ENCODE measurements at places on chromosomes 2 and 18. TPM values are rescaled to one million over a fixed set of nuclear protein-coding genes. Genes with fewer than 3 reads are reported as not detected.

GRB14 gene
- 2.4 TPM for total RNA-seq

DSG1 gene
- not detected for total RNA-seq

GPR75 gene
- 1.2 TPM for total RNA-seq

SLC19A3 gene
- 0.56 TPM for total RNA-seq

CXCR1 gene
- total RNA-seq: not detected

DNA sequence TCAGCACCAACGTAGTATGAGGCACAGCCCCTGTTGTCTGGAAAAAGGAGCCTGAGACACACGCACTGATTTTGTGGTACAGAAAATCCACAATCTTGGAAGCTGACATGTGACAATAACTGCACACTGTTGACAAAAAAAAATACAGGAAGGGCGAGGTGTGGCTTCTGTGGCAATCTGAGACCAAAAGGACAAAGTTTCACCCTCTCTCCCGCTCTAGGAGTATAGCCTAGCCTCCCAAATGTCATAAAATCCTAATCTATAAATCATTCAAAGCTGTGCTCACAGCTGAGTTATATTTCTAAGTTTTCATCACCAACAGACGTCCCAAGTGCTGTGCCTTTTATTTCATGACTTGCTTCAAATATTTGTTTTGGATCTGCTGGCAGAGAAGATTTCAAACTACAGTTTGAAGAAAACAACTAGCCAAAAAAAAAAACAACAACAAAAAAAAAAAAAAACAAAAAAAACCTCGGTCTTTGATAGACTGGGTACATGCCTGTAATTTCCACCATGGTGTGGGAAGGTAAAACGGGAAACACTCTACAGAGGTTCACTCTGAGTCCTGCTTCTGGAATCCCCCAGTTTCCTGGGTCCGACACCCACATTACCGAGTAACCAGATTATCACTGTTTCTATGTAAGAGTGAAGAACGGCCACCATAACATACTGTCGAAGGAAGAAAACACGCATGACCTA lies 61.0 kb downstream of the C2orf76 start:
- DNase-seq: no peak
- H3K4me1 ChIP-seq: peaks cover 4% of the 10 kb centered on the region
- H3K27me3 ChIP-seq: no peaks in the 10 kb centered on the region
- no peak overlapping the region for H3K4me3 ChIP-seq

GRCh38 chr2:73268830-73269685 lies 15.2 kb downstream of the FBXO41 start:
- peaks cover 5% of the 10 kb centered on the region for H3K4me1 ChIP-seq
- H3K27me3 ChIP-seq: peaks cover 42% of the 10 kb centered on the region
- H3K4me3 ChIP-seq: no peak overlapping the region
- peaks cover 13% of the 10 kb centered on the region for H3K36me3 ChIP-seq

- H3K4me3 ChIP-seq: no peak overlapping the region
- no peak overlapping the region for H3K27ac ChIP-seq
- H3K36me3 ChIP-seq: no peaks in the 10 kb centered on the region
- no peak for DNase-seq
- H3K27me3 ChIP-seq: no peaks in the 10 kb centered on the region
Measured at GRCh38 chr18:63207835-63208234, 111.7 kb downstream of the BCL2 start.

GRCh38 chr2:164495491-164496223 lies 125.6 kb downstream of the GRB14 start:
- no peaks in the 10 kb centered on the region for H3K27me3 ChIP-seq
- peaks cover 4% of the 10 kb centered on the region for H3K4me1 ChIP-seq
- no peak for DNase-seq
- H3K4me3 ChIP-seq: no peak overlapping the region

- no peak overlapping the region for H3K4me3 ChIP-seq
- H3K27ac ChIP-seq: peak overlapping the region; percentile 92
- no peak for DNase-seq
- no peaks in the 10 kb centered on the region for H3K27me3 ChIP-seq
- peaks cover 44% of the 10 kb centered on the region for H3K4me1 ChIP-seq
Measured at GRCh38 chr2:230757476-230757875, 44.8 kb downstream of the CAB39 start.

DNA sequence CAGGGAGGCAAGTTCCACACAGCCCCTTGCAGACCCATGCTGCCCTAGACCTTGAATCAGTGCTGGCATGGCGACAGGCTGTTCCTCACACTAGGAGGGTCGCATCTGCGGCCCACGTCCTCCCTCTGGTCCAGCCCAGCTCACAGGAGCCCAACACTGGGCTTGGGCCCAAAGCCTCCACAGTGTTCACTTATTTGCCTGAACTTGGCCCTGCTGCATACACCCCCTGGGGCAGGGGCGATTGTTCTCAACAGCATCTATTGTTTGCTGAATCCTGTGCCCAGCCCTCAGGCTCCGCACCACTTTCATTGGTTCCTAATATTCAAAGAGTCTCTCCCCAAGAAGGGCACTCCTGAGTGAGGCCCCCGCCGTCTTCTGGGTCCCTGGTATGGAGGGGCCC lies 90.7 kb downstream of the ZBTB7C start:
- H3K4me3 ChIP-seq: no peak overlapping the region
- H3K27ac ChIP-seq: no peak overlapping the region
- DNase-seq: no peak
- peaks cover 26% of the 10 kb centered on the region for H3K4me1 ChIP-seq
- H3K36me3 ChIP-seq: no peaks in the 10 kb centered on the region

GRCh38 chr2:181456660-181457120 lies 496 bp upstream of the ITGA4 start:
- no peak overlapping the region for H3K27ac ChIP-seq
- peak overlapping the region; percentile 82 for H3K4me3 ChIP-seq
- peaks cover 32% of the 10 kb centered on the region for H3K4me1 ChIP-seq
- DNase-seq: no peak

DNA sequence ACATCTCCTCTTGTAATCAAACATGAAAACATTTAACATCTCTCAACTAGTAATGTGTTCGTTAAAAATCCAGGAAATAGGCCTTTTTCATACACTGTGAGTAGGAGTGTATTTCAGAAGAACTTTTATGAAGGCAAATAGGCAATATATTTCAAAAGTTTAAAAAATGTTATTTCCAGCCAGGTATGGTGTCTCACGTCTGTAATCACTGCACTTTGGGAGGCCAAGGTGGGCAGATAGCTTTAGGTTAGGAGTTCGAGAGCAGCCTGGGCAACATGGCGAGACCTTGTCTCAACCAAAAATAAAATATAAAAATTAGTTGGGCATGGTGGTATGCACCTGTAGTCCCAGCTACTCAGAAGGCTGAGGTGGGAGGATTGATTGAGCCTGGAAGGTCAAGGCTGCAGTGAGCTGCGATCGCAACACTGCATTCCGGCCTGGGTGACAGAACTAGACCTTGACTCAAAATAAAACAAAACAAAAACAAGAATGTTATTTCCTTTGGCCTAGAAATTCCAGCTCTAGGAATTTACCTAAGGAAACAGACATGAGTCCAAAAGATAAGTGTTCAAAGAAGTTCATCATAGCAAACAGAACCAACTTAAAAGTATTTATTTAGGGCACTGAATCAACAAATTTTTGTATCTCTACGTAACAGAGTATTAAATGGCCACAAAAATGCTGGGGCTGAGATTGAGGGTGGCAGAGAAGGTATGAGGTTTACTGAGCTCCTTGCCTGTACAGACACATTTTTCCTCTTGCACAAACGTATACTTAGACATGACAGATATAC lies 14.9 kb downstream of the RBKS start:
- no peaks in the 10 kb centered on the region for H3K27me3 ChIP-seq
- no peaks in the 10 kb centered on the region for H3K4me1 ChIP-seq
- DNase-seq: no peak
- no peak overlapping the region for H3K27ac ChIP-seq

Data from chondrocyte (in vitro differentiated cells).